ENCODE measurements at places on chromosomes 5 and 9. TPM values are rescaled to one million over a fixed set of nuclear protein-coding genes. Genes with fewer than 3 reads are reported as not detected.

The BTF3 gene
- total RNA-seq = 800 TPM

DNA sequence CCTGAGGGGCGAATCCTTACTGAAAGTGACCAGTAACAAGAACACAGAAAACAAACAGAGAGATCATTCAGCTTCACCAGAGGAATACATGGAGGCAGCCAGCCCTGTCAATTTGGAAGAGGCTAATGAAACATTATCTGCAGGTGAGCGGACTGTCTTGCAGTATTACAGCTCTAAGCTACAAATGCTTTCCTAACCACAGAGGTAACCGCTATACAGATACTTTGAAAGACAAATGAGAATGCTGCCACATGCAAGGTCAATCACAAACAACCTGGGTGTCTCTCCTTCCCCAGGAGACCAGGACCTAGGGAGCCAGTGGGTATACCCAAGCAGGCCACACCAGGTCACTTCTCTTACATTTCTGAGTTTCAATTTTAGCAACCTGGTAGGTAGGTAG lies 30.2 kb downstream of the EFNA5 start:
- H3K27ac ChIP-seq = no peak overlapping the region
- no peaks in the 10 kb centered on the region for H3K4me1 ChIP-seq
- no peak overlapping the region for H3K4me3 ChIP-seq
- no peak for DNase-seq
- H3K27me3 ChIP-seq = no peaks in the 10 kb centered on the region

- H3K27me3 ChIP-seq = no peaks in the 10 kb centered on the region
- H3K36me3 ChIP-seq = no peaks in the 10 kb centered on the region
- DNase-seq = peak; percentile 93
Observed at GRCh38 chr9:9942764-9943424, 669.9 kb downstream of the PTPRD start.

DNA sequence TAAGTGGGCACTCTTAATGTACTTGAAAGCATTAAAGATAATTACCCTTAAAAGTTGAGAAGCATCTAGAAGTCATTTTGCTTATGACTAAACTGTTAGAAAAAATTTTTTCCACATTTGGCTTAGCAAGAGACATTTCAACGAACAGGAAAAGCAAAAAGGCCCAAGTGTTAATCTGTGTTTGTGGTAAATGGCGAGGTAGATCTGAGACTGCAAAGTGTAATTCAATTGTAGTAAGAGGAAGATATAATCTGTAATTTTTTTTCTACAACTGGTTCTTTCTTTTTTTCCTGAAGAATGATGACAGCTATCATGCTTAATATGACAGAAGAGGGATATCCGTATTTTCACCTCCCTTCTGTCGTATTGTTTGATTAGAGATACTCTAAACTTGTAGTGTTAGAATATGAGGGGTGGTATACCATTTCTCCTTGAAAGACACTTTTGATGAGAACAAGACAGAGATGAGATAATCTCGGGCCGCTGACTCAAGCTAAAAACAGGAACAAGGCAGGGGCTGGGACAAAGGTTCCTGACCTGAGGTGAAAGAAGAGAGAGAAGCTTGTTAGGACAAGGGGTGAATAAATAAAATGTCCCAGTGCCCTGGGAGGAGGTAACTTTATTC lies 459.3 kb upstream of the ZNF608 start:
- H3K4me1 ChIP-seq = peaks cover 4% of the 10 kb centered on the region
- H3K36me3 ChIP-seq = no peaks in the 10 kb centered on the region
- no peak overlapping the region for H3K4me3 ChIP-seq
- no peak for DNase-seq
- no peak overlapping the region for H3K27ac ChIP-seq

The EPB41L4B gene
- 4.6 TPM for total RNA-seq

The TPPP gene
- 0.70 TPM for total RNA-seq

DNA sequence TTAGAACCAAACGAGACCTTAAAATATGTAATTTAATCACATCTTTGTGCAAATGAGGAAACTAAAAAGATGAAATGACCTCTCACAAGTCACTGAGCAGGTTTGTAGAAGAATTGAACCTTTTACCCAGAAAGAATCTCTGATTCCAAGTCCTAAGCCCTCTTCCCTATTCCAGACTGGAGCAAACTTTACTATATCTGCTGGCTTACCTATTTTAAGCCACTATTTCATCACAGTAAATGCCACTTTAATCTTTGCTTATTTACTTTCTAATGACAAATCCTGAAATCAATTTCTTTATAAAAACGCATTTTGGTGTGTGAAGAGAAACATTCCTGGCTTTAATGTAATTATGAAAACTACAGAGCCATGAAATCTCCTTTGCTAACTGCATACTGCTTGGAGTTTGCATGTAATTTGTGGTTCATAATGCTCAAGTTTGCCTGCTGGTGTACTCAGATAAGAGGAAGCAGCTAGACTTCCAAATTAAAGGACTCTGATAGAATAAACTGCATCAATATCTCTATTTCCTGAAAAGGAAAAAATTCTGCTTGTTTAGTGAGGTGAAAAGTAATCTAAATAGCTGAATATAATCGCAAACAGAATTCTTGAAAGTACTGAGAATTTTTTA lies 121.2 kb downstream of the RAB3C start:
- DNase-seq = no peak
- H3K4me1 ChIP-seq = no peaks in the 10 kb centered on the region
- H3K36me3 ChIP-seq = no peaks in the 10 kb centered on the region
- H3K4me3 ChIP-seq = no peak overlapping the region
- no peaks in the 10 kb centered on the region for H3K27me3 ChIP-seq
- H3K27ac ChIP-seq = no peak overlapping the region

- no peaks in the 10 kb centered on the region for H3K4me1 ChIP-seq
- H3K27ac ChIP-seq = no peak overlapping the region
- no peaks in the 10 kb centered on the region for H3K27me3 ChIP-seq
- H3K36me3 ChIP-seq = no peaks in the 10 kb centered on the region
Observed at GRCh38 chr9:83451308-83451707, 86.9 kb downstream of the FRMD3 start.

GRCh38 chr5:54965806-54966205 lies 19.6 kb downstream of the ESM1 start:
- H3K27me3 ChIP-seq = no peaks in the 10 kb centered on the region
- no peak overlapping the region for H3K4me3 ChIP-seq
- no peak overlapping the region for H3K27ac ChIP-seq
- DNase-seq = no peak
- H3K36me3 ChIP-seq = no peaks in the 10 kb centered on the region

Data from endodermal cell (in vitro differentiated cells).